ENCODE measurements at places on chromosomes 7 and 10. TPM values are rescaled to one million over a fixed set of nuclear protein-coding genes. Genes with fewer than 3 reads are reported as not detected.

DNA sequence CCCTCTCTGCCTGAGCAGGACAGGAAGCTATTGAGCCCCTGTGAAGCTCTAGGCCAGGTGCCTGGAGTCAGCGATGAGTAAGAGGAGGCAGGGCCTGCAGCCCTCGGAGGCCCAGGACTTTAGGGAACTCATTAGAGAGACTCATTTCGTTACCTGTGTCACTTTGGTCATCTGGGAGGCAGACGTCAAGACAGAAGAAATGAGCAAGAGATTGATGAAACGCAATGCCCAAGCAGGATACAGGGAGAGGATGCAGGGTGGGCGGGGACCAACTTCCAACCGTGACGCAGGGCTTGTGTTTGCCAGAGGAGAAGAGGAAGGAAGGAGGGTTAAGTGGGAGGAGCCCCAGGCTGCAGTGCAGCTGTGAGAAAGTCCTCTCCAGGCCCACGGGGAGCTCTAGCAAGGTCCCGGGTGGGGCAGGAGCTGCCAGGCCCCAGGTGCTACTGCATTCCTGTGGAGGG is 26.4 kb upstream of the GNA12 start:
- peak overlapping the region; percentile 83 for H3K27ac ChIP-seq
- peak; percentile 43 for DNase-seq
- no peaks in the 10 kb centered on the region for H3K36me3 ChIP-seq
- no peaks in the 10 kb centered on the region for H3K27me3 ChIP-seq
- peaks cover 36% of the 10 kb centered on the region for H3K4me1 ChIP-seq

DNA sequence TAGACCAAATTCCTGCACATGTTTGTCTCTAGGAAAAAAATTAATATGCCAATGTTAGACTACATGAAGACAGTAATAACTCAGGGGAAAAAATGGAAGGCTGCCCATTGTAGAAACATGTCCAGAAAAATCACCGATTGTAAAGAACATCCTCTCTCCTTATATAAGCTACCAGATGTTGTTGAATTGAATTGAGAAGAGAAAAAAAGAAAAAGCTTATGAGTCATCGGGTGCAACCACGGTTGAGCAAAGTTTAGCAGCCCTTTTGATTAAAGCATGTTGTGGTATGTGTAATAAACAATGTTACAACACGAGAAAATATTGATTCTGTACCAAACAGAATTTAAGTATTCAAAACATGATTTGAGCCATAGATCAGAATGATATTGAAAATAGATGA is 102.3 kb upstream of the ARHGAP21 start:
- H3K4me3 ChIP-seq = no peak overlapping the region
- no peaks in the 10 kb centered on the region for H3K36me3 ChIP-seq
- DNase-seq = no peak
- no peak overlapping the region for H3K27ac ChIP-seq
- no peaks in the 10 kb centered on the region for H3K4me1 ChIP-seq
- no peaks in the 10 kb centered on the region for H3K27me3 ChIP-seq

GRCh38 chr7:70836279-70836678 is 295.7 kb upstream of the GALNT17 start:
- no peaks in the 10 kb centered on the region for H3K36me3 ChIP-seq
- H3K4me1 ChIP-seq = no peaks in the 10 kb centered on the region
- H3K27ac ChIP-seq = no peak overlapping the region
- no peak overlapping the region for H3K4me3 ChIP-seq
- no peak for DNase-seq
- H3K27me3 ChIP-seq = peaks cover 32% of the 10 kb centered on the region

DNA sequence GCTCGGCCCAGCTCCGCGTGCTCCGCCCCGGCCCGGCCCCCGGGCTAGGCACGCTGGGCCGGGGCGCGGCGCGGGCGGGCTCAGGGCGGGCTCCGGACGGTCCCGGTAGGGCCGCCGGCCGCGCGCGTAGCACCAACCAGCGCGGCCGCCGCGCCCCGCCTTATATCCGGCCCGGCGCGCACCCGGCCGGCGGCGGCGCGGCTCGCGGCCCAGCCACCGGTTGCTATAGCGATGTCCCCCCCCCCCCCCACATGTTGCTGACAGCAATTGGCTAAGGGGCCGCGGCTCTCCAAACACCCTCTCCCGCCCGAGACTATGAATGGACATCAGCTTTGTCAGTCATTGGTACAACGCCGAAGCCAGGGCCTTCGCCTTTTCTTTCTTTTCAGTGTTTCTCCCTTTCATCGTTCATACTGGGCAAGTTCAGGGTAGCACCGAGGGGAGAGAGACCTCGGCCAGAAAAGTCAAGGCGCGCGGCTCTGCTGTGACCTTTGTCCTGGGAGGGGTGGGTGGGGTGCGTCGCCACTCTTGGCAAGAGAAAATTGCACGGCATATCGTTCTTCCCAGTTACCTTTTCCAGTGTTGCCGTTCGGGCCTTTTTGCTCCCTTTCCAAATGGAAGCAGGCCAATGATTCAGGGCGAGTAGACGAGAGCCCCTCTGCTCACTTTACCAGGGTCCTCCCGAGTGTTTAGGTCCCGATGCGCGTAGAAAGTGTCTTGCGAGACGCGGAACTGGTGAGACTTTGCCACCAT is 354.2 kb downstream of the DNAJB6 start:
- DNase-seq = no peak
- no peak overlapping the region for H3K27ac ChIP-seq
- H3K4me1 ChIP-seq = peaks cover 20% of the 10 kb centered on the region
- peak overlapping the region; percentile 64 for H3K4me3 ChIP-seq

Gene POU6F2
- not detected for polyA plus RNA-seq

Gene PTER
- polyA plus RNA-seq = 11.4 TPM

Gene PRKCQ
- 0.22 TPM for polyA plus RNA-seq

Measured in naive B cell (primary cell).